NCI-H187 treated with DMSO at 0.1 percent for 48 hours (cell line): ENCODE measurements at places on chromosomes 2 and 18.

DNA sequence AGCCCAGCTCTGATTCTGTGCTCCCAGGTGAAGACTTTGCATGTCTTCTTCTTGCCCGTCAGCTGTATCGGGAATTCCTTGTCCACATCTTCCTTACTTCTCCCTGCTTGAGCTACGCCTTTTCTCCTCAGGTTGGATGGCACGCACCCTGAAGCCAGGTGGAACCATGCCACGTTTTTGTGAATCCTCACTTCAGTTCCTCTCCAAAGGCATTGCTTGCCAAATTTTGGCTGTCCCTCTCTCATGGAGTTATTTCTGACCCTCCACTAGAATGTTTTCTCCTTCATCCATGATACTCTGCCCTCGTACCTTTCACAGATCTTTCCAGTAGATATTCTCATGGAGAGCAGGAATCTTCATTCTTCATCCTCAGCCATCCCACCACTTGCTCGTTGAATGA is 20.2 kb downstream of the ZCCHC2 start:
- no peak for DNase-seq

DNA sequence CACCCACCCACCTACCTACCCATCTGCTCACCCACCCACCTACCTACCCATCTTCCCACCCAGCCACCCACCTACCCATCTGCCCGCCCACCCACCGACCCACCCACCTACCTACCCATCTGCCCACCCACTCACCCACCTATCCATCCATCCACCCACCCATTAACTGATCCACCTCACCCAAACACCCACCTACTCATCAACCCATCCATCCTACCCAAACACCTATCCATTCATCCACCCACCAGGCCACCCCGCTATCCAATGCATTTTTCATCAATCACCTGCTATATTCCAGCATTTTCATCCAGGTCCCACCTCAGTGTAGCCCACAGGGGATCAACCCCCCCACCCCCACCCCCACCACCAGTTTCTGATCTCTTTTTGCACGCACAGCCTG is 121.8 kb downstream of the GLI2 start:
- DNase-seq: no peak

DNA sequence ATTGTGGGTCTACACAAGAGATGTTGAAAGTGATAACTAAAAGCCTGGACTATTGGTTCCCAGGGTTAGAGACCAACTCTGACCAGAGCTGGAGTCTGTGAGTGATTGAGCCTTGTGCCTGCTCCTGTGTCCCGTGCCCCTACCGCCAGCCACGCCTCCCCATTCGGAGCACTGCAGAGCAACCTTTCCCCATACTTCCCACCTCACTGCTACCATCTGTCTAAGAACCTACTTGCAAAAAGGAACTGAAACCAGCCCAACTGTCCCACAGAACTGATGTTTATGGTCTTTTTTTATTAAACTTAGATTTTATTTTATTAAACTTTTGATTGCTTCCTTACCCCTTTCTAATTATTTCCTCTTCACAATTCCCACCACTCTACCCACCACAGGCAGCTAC is 300.3 kb upstream of the MGAT5 start:
- DNase-seq: no peak

DNA sequence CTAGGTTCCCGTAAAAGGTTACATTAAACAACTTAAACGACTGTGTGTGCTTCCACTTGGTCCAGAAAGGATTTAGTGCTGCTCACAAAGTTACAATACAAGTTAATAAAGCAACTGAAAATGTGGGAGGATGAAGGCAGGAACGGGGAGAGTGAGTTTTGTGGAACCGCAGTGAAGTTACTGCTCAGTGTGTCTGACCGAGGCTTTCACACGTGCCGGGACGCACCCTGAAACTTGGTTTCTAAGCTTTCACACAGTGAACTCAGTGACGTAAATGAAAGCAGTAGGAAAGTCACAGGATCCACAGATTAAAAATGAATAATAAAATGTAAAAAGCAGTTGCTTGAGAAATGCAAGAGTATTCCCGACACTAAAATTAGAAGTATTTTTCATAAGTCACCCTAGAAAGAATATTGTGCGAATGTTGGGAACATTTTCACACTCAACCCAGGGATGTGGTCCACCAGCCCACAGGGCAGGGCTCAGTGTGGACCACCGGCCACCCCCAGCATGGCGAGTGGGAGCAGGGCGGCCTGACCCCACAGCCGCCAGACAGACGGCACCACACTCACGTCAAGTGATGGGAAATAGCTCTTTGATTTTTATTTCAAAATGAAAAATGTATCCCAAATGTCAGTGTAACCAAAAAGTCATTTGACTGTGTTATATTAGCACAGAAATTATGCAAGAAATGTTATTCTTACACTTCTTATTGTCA is 32.6 kb upstream of the CHMP1B start:
- no peak for DNase-seq

DNA sequence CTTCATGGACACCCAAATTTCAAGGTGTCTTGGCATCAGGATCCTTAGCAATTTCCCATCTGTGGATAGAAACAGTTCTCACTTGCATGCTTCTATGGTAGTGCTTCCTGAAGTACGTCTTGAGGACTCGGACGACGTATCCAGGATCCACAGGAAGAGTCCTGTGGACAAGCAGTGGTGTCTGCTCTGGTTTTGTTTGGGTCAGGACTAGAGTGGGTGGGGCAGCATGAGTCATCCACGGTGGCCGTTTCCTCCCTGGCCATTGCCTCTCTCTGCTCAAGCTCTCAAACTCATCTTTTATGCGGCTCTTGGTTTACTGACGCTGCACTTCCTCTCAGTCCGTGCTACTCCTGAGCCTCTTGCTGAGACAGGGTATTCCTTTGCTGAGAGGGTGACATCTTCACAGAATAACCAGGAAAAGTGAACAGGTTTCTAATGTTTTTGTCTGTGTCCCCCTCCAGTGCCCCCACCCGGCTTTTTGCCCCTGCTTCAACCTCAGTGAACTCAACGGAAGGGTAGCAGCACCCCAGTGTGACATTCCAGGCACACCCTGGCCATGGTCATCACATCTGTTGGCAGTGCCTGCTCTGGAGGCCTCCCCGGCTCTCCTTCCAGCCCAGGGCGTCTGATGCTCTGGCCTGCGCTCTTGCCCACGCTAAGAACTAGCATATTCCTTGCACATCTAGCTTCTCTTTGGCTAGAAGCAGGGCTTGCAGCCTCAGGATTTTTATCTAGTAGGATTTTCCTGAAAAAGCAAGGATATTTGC is 62.2 kb downstream of the ARMC9 start:
- DNase-seq: no peak

DNA sequence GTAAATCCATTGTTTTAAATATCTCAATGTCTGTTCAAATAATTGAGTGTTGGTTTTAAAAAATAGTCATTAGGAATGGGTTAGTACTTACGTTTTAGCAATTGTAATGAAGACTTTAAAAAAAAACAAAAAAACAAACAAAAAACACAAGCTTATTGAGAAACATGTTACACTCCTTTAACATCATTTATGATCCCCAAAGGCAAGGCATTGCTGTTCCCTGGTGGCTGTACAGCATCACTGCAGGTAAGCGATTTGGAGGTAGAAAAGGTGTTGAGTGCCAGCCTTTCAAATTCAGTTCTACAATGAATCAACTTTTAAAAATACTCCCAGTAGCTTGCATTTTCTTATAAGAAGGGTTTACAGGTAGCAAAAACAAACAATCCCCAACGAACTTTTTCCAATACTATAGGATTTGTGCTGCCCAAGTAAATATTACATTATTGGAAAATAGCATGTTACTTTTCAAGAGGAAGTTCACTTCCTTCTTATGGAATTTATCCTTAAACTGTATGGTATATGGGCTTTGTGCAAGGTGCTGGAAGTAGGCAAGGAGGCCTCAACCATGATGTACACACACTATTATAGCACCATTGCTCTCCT is 27.5 kb downstream of the CNRIP1 start:
- DNase-seq: no peak

DNA sequence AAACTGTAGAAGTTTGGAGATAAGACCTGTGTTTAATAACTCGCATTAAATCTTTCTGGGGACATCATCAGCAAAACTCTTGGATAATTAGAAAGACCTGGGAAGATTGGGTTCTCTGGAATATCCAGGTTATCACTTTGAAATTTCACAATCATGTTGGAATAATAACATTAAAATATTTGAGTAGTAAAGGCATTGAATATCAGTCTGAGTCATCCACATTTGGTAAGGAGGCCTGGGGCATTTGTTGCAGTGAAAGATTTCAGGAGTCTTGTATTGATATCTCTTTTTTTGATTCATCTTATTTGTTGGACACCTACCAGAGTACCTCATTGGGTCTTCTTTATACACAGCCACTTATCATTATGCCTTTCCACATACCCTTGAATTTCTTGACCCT is 95.9 kb downstream of the EPB41L5 start:
- no peak for DNase-seq

DNA sequence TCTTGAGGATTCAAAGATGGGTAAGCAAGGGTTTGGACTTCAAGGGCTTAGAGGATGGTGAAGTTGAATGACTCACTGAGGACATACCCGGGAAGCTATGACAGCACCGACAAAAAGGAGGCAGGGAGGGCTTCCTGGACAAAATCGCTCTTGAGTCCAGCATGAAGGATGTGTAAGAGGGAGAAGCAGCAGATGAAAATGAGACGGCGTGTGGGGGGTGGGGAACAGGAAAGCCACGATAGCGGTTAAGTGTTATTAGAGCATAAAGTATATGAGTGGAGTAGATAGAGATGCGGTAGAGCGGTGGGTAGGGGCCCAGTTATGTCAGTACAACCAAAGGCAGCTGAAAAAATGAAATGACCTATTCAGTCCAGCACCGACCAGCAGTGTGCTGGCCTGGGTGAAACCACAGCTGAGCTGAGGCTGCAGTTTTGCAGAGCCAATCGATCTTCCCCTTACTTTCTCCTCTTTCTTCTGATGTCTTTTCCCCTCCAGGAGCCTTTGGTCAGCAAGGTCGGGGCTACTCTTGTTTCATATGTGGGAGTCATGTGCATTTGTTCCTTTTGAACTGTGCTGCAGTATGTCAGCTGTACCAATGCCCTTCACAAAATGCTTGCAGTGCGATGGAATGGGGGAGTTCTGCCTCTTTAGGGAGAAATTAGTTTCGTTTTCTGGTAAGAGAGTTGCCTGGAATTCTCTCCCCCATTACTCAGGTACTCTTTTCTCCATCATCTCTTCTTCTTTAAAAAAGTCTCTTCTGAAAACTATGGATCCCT is 2.0 kb upstream of the THUMPD2 start:
- DNase-seq: no peak

- no peak for DNase-seq
Observed at GRCh38 chr2:12741380-12741779, 24.6 kb downstream of the TRIB2 start.

DNA sequence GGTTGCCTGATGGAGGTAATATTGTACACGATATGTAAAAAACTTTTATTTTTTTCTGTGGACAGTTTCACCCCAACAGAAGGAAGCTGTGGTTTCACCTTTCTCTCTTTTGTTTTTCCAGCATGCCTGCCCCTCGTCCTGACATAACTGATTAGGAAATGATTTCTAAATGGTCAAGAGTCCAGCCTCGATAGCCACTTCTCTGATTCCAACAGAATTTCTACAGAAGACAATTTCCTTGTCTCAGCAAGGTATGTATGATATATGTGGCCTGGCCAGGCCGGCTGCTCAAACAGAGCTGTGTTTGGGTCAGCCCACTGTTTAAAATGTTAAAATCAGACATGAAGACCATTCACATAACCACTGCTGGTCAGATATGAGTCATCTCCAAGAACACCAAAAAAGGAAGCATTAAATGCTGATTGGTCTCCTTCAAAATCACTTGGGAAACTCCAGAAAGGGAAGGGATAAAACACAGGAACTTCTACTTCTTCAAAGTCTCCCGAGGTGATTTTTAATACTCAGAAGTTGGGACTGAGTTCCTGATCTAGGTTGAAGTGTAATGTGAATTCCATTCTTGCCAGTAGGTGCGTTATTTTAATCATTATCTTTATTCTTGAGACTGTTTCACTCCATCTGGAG is 22.3 kb downstream of the ATP8B1 start:
- no peak for DNase-seq

DNA sequence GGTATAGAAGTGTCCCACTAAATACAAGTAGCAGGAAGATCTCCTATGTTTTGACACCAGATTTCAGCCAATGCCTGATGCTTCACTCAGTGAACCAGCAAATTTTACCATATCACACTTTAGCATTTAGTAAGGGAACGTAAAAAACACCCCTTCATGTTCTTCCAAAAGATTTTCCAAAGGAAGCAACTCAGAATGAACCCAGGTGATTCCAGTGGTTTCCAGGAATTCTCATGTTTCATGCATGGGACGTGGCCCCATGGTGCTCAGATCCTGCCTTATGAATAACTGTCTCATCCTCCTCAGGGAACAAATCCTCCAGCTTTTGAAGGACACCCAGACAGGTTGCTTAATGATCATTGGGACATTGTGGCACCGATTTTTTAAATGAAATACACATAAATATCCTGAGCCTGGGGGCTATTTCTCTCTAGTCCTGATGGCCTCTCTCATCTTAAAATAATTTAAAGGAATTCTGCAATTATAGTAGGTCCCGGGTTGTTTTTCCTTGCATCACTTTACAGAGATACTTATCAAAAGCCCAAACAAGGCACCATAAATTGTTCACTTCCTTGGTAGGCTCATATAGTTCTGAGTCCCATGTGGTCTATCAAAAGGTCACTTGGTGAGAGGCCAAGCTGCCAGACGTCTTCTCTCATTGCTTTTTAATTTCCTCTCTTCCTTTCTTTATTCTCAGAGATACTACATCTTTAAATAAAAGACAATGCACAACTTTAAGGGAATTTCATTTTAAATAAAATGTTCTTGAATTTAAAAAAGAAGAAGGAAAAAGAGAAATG is 261.0 kb downstream of the ZNF516 start:
- DNase-seq: no peak

- no peak for DNase-seq
Observed at GRCh38 chr2:236748385-236748784, 178.8 kb downstream of the ACKR3 start.

- DNase-seq: no peak
Observed at GRCh38 chr18:33745151-33745795, 167.3 kb downstream of the ASXL3 start.

DNA sequence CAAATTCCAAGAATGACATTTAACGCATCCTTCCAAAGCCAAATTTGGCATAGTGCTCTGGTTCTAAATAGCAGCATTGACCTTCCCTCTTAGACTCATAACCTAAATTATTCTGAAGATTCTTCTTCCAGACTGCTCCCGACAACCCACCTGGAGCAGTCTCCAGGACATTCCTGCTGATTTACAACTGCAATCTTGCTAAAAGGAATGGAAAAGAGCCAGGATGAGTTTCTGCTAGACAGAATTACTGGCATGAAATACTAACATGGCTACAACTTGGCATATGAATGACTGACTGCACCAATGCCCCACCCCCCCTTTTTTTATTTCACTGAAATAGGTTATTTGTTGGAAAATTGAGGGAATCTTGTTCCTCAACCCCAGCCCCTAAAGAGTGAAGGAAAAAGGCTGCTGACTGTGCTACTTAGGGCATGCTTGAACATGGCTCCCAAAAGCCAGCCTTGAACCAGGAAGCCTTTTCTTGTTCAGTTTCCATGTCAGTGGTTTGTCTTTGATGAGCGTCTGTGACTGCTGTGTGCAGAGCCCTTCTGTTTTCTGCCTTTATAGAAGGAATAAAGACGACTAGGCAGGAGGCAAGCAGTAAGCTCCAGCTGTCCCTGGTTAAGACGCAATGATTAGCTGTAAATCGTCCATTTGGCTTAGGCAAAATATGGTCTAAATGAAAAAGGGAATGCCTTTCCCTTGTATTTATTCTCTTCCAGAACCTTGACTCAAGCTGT is 47.4 kb upstream of the ITGB6 start:
- DNase-seq: no peak

GRCh38 chr18:49227441-49228165 is 232.8 kb downstream of the DYM start:
- no peak for DNase-seq

- DNase-seq: no peak
Observed at GRCh38 chr2:29325544-29325943, 210.3 kb downstream of the CLIP4 start.

- DNase-seq: no peak
Observed at GRCh38 chr2:44186810-44187209, 18.1 kb downstream of the PPM1B start.
